ENCODE measurements at places on chromosomes 1 and 21. TPM values are rescaled to one million over a fixed set of nuclear protein-coding genes. Genes with fewer than 3 reads are reported as not detected.

GRCh38 chr1:94119796-94120569 is 965 bp downstream of the ABCA4 start:
- no peak overlapping the region for H3K27ac ChIP-seq
- no peaks in the 10 kb centered on the region for H3K36me3 ChIP-seq
- H3K4me1 ChIP-seq: no peaks in the 10 kb centered on the region
- H3K27me3 ChIP-seq: no peaks in the 10 kb centered on the region
- no peak overlapping the region for H3K4me3 ChIP-seq

DNA sequence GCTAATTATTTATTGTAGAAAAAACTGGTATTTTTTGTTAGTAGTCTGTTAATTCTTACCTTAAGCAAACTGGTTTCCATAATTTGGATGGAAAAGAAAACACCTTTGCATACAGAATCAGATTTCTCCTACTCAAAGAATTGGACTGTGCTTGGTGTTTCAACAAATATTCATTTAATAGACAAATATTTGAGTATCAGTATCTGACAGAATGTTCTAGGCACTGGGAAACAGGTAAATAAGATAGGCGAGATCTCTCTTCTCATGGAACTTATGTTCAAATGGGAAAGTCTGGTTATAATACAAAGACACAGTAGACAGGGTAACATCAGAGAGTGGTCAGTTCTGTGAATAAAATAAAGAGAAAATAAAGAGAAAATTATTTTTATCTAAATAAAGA is 119.9 kb downstream of the NOS1AP start:
- no peak overlapping the region for H3K4me3 ChIP-seq
- H3K36me3 ChIP-seq: no peaks in the 10 kb centered on the region
- H3K27ac ChIP-seq: no peak overlapping the region
- no peak for DNase-seq

CAMTA1 gene
- total RNA-seq: 46.2 TPM

OR2L2 gene
- total RNA-seq: not detected

GRCh38 chr1:91669584-91670350 is 169.1 kb downstream of the CDC7 start:
- no peak overlapping the region for H3K27ac ChIP-seq
- DNase-seq: no peak
- no peaks in the 10 kb centered on the region for H3K36me3 ChIP-seq
- no peaks in the 10 kb centered on the region for H3K27me3 ChIP-seq
- no peak overlapping the region for H3K4me3 ChIP-seq
- no peaks in the 10 kb centered on the region for H3K4me1 ChIP-seq

Measured in uterus (tissue), 4 donors.